NCI-H510A treated with DMSO at 0.1 percent for 48 hours (cell line): ENCODE measurements at places on chromosomes 6 and 20.

GRCh38 chr20:39534846-39535245 is 572.7 kb downstream of the DHX35 start:
- no peak for DNase-seq

GRCh38 chr20:58702859-58703648 is 10.5 kb downstream of the NPEPL1 start:
- DNase-seq: no peak

- DNase-seq: no peak
Observed at GRCh38 chr6:108671175-108671574, 110.5 kb downstream of the FOXO3 start.

GRCh38 chr6:53834132-53834531 is 39.3 kb downstream of the LRRC1 start:
- no peak for DNase-seq

GRCh38 chr6:34922177-34922663 is 33.2 kb downstream of the ANKS1A start:
- DNase-seq: no peak

GRCh38 chr6:150751296-150751695 is 114.2 kb upstream of the MTHFD1L start:
- DNase-seq: no peak

DNA sequence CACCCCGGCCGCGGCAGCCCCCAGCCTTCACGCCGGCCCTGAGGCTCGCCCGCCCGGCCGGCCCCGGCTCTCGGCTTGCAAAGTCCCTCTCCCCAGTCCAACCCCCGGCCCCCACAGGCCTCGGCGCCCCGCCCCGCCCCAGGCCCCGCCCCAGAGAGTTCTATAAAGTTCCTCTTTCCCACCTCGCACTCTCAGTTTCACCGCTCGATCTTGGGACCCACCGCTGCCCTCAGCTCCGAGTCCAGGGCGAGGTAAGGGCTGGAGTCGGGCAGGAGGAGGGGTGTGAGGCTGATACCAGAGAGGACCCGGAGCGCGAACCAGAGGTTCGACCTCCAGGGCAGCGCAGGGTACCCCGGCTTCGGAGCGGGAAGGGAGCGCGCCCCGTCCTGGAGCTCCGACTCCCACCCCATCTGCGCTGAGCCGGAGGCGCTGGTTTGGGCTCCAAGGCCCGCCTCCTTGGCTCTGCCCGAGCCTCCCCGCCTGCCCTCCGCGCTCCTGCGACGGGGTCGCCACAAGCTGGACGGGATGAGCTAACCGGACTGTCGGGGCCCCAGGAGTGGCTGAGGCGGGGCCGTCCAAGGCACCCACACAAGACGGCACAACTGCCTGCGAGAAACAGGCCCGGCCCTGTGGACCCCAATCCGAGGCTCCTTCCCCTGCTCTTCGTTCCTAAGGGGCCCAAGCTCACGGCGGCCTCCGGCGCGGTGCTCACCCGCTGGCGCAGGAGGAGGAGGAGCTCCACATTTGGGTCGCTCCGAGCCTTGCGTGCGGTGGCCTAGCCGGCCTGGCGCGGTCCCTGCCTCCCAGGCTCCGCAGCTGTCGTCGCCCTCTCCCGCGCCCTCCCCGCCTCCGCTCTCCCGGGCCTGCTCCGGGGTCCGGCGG is at the start of gene IRF4:
Gene IRF4 (plus strand): TSS at position 194 of the 882 bp plus-strand sequence. CDS start 1,401 bp downstream, outside the sequence.
- DNase-seq: no peak

GRCh38 chr20:51034476-51034875 is 11.6 kb upstream of the KCNG1 start:
- no peak for DNase-seq

DNA sequence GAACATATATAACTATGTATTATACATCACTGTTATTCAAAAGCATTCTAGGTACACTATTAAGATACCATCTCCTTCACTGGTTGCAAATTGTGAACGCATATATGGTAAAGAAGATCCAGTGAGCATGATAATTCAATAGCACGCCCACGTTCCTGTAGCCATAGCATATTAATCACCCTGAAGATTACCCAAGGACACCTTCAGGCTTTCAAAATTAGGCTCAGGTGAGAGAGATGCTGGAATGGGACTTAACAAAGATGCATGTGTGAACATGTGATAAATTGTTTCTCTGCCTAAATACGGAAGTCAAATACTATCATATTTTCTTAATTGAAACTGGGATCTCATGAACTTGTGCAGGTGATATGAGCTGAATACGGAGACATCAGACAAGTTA is 303.5 kb downstream of the PTPRK start:
- no peak for DNase-seq
